ENCODE measurements at places on chromosomes 16 and 17. TPM values are rescaled to one million over a fixed set of nuclear protein-coding genes. Genes with fewer than 3 reads are reported as not detected.

MYH13 gene
- total RNA-seq: not detected

DNA sequence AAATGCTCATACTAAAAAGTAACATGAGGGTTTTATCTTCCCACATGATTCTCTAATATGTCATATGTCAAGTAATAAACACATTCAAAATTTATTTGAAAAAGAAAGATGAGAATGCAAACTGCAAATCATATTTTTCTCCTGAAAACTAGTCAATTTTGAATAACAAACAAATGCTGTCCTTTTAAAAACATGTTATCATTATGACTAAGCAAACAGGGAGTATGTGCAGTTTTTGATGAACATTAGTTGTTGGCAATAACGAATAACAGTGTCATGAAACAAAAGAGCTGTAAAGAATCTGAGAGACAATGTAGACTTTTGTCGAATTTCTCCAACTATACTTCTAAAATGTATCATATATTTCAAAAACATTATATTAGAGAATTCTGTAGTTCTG is 34.8 kb downstream of the RPGRIP1L start:
- no peak for DNase-seq

- no peak for DNase-seq
These were observed 489.9 kb upstream of the CDH5 start for GRCh38 chr16:65876624-65877023.

DNA sequence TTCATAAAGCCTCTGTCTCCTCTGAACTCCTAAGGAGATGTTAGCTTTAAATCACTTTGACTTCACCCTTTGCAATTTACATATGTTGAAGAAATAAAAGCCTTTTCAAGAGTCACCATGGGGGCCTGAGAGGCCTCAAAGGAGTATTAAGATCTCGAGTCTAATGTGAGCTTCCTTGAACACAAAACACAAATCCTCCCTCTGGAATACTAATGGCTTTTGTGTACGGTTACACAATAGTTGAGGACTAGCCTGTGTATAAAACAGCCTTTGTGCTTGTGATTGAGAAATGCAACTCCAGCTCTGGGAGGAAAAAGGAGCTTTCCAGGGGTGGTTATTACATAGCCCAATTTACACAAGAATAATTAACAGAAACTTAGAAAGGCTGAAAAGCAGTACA is 1140.2 kb downstream of the CDH11 start:
- no peak for DNase-seq

DNA sequence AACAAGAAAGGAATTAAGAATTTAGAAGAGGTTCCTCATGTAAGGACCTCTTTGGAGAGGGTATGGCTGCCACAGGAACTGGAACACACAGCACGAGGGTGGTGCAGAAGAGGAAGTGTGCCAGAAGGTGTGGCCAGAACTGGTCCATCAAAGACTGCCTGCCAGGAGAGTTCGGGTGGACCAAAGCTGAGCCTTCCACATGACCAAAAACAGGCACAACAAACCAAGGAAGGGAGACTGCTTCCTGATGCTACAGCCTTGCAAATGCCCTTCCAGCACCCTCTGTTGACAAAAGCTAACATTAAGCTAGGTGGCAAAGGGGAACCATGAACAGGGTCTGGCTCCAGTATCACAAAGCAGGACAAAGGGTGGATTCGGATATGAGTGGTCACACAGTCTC is 125.8 kb upstream of the TMEM97 start:
- no peak for DNase-seq

GRCh38 chr16:49558451-49558850 is 184.8 kb downstream of the C16orf78 start:
- DNase-seq: no peak
